ENCODE measurements at places on chromosomes 11 and 22.

GRCh38 chr22:39253435-39254070 lies 8.8 kb upstream of the PDGFB start:
- DNase-seq, result peak; percentile 91

GRCh38 chr22:26610996-26611395 lies 6.8 kb downstream of the CRYBB1 start:
- peak; percentile 3 for DNase-seq

DNA sequence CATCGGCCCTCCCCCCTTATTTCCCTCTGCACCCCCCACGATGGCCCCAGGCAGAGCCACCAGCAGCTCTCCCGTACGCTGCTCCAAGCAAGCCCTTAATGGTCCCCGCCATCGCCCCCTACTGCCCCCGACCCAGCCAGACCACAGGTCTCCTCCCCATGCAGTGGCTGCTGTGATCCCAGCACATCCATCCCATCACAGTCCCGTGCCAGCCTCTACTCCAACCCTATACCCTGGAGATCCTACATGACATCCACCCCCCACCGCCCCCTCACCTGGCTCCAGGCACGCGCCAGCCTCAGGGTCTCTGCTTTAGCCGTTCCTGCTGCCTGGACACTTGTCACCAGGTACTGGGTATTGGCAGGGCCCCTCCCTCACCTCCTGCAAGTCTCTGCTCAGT lies 85.8 kb upstream of the RTL6 start:
- no peak for DNase-seq

DNA sequence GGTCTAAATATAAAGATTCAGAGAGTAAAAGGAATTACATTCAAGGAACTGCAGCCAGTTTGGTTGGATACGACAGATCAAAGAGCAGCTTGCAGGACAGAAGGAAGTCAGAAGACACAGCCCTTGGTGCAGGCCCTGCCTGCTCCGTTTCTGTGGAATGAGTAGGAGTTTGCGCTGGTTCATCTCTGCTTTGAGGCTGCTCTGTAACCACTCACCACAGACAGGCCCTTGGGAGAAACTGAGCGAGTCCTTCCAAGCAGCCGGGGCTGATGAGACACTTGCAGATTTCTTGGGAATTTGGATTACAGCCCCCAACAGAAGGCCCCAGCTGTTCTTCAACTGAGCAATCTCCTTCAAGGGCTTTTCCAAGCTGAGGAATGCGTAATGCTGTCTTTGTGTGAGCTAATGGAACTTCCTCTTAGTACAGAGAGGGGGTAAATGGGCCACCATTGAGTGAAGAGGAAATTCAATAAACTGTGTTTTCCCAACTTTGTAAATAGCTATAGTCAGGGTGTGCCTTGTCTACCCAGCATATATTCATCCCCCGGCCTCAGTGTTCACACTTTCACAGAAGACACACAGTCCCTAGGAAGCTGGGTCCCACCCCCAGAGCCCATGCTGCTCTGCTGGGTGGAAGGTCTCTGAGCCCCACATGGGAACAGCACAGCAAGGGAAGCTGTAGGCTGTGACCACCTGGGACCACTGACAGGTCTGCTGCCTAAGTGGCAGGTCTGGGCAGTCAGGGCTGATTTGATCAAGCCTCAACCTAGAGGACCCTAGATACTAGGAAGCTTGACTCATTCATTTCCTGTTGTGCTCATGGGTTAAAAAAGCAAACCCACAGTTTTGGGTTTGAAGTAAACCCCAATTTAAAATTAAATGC lies 16.6 kb downstream of the IL10RA start:
- no peak for DNase-seq

DNA sequence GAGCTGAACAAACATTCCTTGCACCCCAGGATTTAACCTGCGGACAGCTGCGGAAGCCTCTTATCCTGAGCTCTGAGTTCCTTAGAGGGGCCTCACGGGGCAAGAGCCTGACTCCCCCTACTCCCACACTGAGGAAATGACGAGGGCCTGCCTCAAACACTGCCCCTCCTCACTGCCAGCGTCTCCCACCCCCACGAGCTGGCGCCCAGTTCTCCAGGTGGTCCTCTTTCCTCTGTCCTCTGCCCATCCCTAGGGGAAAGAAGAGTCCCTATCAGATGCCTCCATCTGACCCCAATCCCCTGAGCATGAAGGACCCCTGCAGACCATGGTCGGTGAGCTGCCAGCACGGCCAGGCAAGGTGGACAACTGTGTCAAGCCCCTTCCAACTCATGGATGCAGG lies 14.3 kb downstream of the CHST1 start:
- DNase-seq, result no peak

GRCh38 chr11:110472858-110473257 lies 43.1 kb downstream of the FDX1 start:
- peak; percentile 67 for DNase-seq

- no peak for DNase-seq
These were observed 37.5 kb downstream of the BIRC2 start for GRCh38 chr11:102384419-102385079.

Measured in MCF 10A (cell line).